ENCODE measurements at places on chromosomes 3 and 15.

DNA sequence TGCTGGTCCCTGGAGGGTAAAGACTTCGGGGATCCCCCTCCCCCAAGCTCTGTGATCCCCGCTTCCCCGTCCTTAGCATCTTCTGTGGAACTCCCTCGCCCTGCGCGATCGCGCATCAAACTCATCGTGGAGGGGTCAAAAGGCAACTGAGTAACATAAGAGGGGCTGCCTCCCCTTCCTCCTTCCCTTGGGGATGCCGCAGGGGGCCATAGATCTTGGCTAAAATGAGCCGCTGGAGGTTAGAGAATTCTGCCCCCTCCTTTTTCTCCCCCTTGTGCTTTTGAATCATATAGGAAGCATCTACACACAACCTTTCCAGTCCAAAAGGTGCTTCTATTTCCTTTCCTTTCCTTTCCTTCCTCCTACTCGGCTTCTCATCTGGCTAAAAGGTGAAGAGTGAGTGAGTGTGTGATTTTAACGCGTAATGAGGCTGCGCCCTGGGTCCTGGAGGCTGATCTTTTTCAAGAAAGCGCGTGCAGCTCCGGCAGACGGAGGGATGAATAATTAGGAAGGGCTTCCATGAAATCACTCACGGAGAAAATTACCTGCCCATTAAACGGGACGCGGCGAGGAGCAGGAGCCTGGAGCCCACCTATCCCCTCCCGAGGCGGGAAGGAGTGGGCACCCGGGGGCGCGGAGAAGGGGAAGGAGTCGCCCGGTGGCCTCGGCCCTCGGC is 831 bp upstream of the ROBO2 start:
- no peak for DNase-seq

DNA sequence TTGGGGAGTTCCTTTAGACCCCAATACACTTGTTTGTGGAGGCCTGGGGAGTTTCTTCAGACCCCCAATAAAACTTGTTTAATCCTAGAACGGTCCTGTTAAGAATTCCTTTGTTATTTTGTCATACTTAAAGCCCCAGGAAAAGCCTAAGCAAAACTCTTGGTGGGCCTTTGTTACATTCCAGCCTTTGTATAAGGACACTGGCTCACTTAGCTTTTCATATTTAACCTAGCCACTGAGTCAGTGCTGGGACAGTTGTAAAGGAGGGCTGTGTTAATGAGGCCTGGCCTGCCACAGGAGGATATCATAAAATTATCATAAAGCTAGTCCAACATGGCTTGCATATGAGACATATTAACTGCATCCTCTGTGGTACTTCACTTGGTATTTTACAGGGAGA is 760.1 kb downstream of the ZNF385D start:
- DNase-seq: no peak

- no peak for DNase-seq
Observed at GRCh38 chr3:90069748-90070147, 962.3 kb downstream of the EPHA3 start.

DNA sequence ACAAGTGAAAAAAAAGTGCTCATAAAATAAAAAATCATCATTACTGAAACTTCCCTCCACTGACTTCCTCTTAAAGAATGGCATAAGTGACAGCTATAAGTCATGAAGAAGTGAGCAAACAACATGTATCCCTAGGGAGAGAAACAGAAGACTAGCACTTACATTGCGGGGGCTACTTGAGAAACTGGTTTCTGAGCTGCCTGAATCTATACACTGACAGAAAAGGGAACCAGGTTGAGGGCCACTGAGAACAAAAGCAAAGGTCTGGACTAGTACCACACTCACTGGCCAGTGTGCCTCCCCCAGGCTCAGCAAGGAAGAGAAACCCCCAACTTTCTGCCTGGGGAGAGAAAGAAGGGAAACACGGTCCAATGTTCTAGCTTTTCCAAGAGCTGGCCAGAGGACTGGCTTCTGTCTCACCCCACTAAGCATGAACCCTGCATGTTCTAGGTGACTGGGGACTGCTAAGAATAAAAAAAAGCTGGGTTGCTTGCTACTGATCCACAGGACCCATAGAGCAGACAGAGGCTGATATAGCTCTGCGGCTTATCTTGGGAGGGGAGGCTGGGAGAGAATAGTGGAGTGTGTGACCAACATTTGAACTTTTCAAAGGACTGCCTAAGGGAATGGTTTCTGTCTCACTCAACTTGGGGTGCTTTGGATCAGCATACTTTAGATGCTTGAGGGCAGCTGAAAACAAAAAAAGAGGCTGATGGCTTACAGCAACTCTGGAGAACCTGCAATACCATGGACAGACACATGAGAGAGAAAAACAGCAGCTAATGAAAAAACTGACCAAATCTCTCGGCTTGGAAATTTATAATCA is 8.1 kb downstream of the RAD18 start:
- no peak for DNase-seq
